ENCODE measurements at places on chromosomes 1 and 21.

- DNase-seq: peak; percentile 98
Measured at GRCh38 chr1:203290261-203291089, 14.8 kb upstream of the BTG2 start.

- peak; percentile 89 for DNase-seq
Measured at GRCh38 chr1:39639305-39640130, at the start of gene HEYL. Gene HEYL (minus strand): TSS chr1:39639643. CDS start chr1:39639625, 18 bp downstream.

DNA sequence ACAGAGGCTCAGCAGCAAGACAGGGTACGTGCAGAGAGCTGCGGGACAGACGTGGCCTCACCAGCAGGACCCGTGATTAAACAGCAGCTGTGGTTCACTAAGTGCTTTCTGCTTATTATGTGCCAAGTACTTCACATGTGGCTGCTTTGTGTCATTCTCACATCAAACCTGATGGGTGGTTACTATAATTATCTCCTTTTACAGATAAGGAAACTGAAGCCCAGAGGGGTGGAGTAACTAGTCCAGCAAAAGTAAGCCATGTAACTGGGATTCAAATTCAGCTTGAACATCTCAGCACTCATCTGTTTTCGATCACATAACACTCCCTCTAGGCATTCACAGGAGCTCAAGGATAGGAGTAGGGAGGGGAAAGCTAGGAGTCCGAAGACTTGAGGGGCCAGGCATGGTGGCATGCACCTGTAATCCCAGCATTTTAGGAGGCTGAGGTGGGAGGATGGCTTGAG lies 50.8 kb upstream of the CLIC4 start:
- DNase-seq: no peak

GRCh38 chr1:202311875-202312635 lies 29.7 kb downstream of the UBE2T start:
- DNase-seq: no peak

DNA sequence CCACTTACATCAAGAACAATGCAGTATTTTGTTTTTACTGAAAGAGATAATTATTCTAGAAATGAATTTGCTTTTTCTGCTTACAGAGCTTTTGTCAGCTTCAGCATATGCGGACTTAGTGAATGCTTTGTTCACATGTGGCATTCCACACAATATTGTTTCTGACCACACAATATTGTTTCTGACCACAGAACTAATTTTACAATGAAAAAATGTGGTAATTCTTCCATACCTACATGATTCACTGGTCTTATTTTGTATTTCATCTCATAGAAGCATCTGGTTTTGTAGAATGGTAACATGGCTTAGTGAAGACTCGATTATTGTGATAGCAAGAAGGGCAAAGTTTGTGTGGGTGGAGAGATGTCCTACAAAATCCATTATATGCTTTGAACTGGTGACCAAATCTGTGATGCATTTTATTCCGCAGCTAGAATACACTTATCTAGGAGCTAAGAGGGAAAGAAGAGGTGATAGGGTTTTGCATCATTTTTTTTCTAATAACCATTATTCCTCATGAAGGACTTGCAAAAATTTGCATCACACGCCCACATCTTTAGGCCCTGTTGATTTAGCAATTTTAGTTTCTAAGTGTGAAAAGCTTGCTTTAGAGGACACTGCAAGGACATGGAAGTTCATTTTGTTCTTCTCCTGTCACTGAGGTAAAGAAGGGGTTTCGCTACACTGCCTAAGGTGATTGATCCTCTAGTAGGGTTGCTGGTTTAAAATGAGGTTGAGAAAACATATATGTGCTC lies 75.3 kb downstream of the HLX start:
- no peak for DNase-seq

- no peak for DNase-seq
Measured at GRCh38 chr1:11525516-11525915, 46.6 kb downstream of the DISP3 start.
